ENCODE measurements at places on chromosomes 5 and 9.

- DNase-seq, result no peak
Measured at GRCh38 chr9:69469136-69469535, 144.1 kb downstream of the ENTREP1 start.

DNA sequence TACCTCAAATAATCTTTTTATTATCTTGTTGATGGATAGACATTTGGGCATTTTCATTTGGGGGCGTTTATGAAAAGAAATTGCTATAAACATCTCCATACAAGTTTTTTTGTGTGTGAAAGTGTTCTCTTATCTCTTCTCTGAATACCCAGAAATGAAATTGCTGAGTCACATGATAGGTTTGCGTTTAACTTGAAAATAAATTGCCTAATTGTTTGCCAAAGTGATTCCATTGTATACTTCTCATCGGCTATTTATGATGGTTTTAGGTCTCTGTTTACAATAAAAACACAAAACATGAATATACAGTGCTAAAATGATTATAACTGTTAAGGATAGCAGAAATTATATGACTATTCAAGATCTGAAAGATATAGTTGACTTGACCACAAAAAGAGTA lies 361.7 kb downstream of the TAF11L14 start:
- DNase-seq, result no peak

GRCh38 chr5:1840071-1840547 lies 38.9 kb downstream of the NDUFS6 start:
- no peak for DNase-seq

- DNase-seq, result no peak
Measured at GRCh38 chr5:102249381-102249780, 46.7 kb downstream of the SLCO4C1 start.

GRCh38 chr5:140328036-140328764 lies 18.2 kb downstream of the HBEGF start:
- DNase-seq, result no peak

DNA sequence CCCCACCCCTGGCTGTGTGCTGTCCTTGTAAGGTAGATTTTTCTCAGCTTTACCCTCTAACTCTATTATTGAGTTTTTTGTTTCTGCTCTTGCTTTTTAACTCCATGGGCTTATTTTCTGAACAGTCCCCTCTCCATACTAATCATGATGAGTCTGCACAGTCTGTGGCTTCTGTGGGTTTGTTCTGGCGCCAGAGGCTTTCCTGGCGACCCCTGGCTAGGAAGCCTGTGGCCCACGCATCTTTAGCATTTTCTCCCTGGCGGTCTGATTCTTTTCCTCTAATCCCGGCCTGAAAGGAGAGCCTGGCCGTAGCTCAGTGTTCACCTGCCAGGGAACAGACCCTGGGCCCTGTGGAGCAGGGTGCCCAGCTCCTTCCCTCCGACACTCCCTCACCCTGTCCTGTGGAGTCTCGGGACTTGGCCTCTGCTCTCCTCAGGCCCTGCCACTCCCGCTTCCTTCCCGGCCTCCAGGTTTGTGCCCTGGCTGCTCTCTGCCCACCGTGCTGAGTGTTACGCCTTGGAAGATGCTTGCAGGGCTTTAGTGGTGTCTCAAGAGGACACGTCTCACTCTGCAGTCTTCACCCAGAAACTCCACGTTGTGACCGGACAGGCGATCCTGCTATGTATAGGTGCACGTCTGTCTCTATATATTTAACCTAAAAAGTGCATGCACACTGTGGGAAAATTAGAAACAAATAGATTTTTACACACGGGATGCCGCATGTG lies 31.7 kb upstream of the LRRC14B start:
- DNase-seq, result no peak

GRCh38 chr9:131270171-131271015 lies 5.9 kb downstream of the FAM78A start:
- DNase-seq, result no peak

GRCh38 chr9:90445391-90445790 lies 197.2 kb downstream of the DIRAS2 start:
- no peak for DNase-seq

- DNase-seq, result no peak
Measured at GRCh38 chr9:121686930-121687541, 35.6 kb downstream of the DAB2IP start.

- DNase-seq, result no peak
Measured at GRCh38 chr5:171337210-171337569, 28.1 kb downstream of the TLX3 start.

Measured in HS-5 (cell line).